Endothelial cell (in vitro differentiated cells): ENCODE measurements at places on chromosomes 1 and 21.
A peak's percentile ranks its signal among the peaks of the same experiment; 100 is the strongest.

- DNase-seq = no peak
Observed at GRCh38 chr1:153944005-153944826, 2.3 kb downstream of the DENND4B start.

GRCh38 chr1:22159891-22160290 is 17.0 kb upstream of the WNT4 start:
- no peak for DNase-seq

GRCh38 chr1:114627107-114627506 is 42.7 kb downstream of the DENND2C start:
- no peak for DNase-seq

GRCh38 chr1:1260843-1261560 is 12.7 kb downstream of the UBE2J2 start:
- DNase-seq = no peak

GRCh38 chr1:184315254-184315653 is 71.6 kb upstream of the C1orf21 start:
- no peak for DNase-seq

DNA sequence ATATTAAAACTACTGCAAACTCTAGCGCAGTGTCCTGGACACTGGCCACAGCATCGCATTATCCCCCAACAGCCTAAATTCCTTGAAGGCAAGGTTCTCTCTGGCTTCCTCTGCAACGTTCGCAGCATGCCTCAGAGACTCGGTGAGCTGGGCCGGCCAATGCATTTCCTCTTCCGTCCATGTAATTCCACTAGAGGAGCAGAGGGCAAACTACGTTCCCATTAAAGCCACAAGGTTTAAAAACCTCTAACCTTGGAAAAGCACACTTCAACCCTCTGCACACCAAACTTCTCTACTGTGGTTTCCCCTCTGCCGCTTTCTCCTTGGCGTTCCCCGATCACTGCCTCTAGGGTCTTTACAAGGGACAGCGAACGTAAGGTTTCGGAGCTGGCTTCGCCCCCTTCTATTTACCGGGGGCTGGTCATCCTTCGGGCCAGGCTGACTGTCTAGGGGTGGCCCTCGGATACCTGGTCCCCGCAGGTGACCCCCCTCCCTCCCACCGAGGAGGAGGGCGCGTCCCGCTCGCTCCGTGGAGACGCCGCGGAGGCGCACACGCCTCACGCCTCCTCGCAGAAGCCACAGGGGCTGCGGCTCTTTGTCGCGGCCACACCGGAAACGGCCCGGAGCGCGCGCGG is 456 bp upstream of the SMYD2 start:
- peak; percentile 57 for DNase-seq

DNA sequence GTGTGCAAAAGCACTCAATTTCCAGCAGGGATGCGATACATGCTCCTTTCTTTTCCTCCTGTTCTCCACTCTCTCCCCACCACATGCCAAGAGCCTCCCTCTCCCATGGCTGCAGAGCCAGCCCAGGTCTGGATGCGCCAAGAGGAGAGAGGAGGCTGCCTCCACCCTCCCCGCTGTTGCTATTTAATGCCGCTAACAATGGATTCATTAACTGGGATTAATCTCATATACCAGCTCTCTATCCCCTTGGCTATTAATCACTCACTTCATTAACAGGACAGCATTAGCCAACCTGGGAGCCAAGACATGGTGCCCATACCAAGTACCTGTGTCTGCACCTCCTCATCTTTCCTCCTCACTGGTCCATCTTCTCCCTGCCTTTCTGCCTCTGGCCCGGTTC is 49.1 kb upstream of the SCMH1 start:
- no peak for DNase-seq

GRCh38 chr1:199959775-199960110 is 67.8 kb upstream of the NR5A2 start:
- no peak for DNase-seq

- no peak for DNase-seq
Observed at GRCh38 chr1:29368936-29369932, 132.9 kb downstream of the PTPRU start.

GRCh38 chr1:245571815-245572294 is 417.1 kb downstream of the KIF26B start:
- no peak for DNase-seq

GRCh38 chr21:34128124-34128523 is 54.7 kb downstream of the MRPS6 start:
- no peak for DNase-seq

DNA sequence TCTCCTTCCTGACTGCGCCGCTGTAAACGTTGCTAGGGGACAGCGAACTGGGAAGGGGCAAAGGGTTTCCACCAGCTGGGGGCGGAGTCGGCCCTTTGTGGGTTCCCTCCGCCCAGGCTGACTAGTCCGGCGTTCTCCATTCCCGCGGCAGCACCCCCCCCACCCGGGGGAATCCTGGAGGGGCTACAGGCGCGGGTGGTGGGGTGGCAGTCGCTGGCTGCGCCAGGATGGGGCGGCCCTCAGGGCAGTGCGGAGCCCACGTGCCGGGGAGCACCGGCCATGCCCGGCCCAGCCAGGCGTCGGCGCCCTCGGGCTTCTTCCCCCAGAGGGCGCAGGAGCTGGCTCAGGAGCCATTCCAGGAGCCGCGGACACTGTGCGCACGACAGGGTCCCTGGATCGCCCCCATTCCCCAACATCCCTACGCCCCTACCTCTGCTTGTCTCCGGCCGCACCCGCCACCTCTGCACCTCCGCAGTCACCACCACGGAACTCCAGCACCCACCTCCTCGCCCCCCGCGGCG is 476 bp downstream of the BATF3 start:
- peak; percentile 62 for DNase-seq

- DNase-seq = no peak
Observed at GRCh38 chr1:36343651-36344394, 20.4 kb upstream of the EVA1B start.

DNA sequence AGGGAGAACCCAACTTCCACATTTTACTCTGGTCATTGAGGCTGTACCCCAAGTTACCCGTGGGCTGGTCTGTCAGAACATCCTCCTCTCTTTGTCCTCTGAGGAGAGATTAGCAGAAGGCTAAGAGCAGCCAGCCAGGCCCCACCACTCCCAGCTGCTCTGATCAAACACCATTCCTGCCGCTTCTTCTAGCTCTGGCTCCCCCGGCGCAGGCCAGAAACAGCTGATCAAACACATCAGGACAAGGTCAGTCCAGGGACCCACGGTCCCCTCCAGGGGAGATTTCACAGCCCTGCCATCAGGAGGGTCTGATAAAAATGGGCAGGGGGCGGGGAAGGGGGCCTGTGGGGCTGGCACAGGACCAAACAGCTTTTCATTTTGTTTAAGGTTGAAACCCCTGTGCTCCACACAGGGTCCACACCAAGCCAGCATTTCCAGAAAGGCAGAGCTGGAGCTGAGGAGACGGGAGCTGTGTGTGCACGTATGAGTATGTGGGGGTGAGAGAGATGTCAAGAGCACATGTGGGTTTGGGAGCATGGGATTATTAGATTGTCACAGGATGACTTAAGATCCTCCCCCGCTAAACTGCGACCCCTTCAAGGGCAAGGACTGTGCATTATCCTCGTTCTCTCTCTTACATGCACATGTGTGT is 29.9 kb upstream of the EPHA8 start:
- no peak for DNase-seq

- DNase-seq = peak; percentile 60
Observed at GRCh38 chr1:14915356-14916054, 238.0 kb upstream of the TMEM51 start.

GRCh38 chr21:42234464-42235241 is 15.7 kb downstream of the ABCG1 start:
- peak; percentile 78 for DNase-seq

DNA sequence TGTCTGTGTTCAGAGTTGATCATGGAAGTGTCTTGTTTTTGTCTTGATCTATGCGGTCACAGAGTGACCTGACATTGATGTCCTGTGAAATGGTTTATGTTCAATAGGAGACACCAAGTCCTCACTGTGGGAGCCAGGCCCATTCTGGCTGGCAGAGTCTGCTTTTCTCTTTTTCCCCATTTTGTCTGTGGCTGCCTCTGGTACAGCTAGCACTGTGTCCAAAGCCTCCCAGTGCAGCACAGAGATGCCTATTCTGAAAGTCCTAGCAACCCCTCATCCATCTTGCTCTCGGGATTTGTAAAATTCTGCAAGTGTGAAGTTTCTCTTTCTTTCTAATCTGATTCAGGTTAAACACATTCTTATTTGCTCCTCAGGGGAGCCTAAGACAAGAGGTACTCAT is 14.3 kb downstream of the TNN start:
- DNase-seq = no peak

DNA sequence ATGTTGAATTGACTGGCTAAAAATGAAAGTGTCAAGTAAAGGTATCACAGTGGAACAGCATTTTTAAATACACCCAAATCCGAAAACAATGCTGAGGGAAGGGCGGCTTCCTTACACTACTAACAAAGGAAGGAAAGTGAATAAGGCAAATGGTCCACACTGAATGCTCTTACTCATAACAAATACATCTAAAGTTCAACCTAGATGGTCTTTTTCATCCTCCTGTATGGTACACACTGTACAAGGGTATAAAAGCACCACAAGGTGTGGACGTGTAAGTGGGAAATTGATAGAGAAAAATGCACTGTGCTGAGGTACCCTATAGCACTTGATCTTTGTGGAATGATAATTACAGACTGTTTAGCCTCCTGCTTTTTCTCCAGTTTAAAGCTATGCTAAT is 7.1 kb upstream of the PALMD start:
- no peak for DNase-seq

- DNase-seq = no peak
Observed at GRCh38 chr1:8879922-8880676, 1.6 kb upstream of the ENO1 start.

- DNase-seq = no peak
Observed at GRCh38 chr1:85146972-85147359, 53.9 kb downstream of the SYDE2 start.

- DNase-seq = no peak
Observed at GRCh38 chr1:82567348-82567747, 766.6 kb downstream of the ADGRL2 start.

- no peak for DNase-seq
Observed at GRCh38 chr1:185776522-185776921, 42.3 kb downstream of the HMCN1 start.

DNA sequence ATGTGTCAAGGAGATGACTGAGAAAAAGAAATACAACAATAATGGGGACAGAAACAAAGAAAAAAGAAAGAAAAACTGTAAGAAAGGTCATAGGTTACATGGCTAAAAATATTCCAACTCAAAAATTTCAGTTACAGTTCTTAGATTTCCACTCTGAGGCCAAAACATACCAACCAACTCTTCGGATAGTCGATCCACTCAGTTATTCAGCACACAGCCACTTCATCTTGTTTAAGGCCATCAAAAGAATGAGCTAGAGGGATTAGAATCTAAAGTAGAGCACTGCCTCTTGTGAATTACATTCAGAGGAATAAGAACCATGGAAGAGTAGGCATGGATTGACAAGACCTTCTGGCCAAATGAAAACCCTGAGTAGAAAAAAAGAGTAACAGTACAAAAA is 277.0 kb downstream of the MRPL39 start:
- no peak for DNase-seq
